ENCODE measurements at places on chromosomes 2 and 18.
A peak's percentile ranks its signal among the peaks of the same experiment; 100 is the strongest.

DNA sequence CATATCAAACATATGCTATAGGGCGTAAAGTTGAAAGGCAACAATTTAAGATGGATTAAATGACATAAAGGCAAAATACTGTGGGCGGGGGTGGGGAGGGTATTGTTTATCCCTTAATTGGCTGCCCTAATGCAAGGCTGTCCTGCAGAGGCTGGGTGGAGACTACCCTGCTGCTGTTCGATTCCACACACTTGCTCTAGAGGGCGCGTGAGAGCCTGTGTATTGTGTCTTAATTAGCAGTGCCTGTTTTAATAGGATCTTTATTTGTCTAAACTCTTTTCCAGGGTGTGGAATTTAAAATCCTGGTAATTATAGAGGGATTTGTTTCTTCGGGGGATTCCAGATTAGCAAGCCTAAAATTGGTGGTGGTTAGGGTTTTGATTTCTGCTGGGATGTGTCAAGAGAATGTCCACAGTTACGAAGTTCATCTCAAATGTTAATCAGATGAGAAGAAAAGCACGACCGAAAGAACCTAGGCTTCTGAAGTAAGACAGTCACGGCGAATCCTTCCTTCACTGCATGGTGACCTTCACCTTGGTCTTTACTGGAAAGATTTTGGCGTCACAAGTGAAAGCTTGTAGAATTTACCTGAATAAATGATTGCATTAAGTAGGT, 103.5 kb upstream of the MAP3K20 start:
- peak; percentile 76 for DNase-seq

- no peak for DNase-seq
Measured at GRCh38 chr2:25977768-25978167, 4.5 kb downstream of the KIF3C start.

- no peak for DNase-seq
Measured at GRCh38 chr2:72136933-72137497, 10.6 kb downstream of the CYP26B1 start.

GRCh38 chr2:204313256-204313655, 232.0 kb upstream of the PARD3B start:
- no peak for DNase-seq

DNA sequence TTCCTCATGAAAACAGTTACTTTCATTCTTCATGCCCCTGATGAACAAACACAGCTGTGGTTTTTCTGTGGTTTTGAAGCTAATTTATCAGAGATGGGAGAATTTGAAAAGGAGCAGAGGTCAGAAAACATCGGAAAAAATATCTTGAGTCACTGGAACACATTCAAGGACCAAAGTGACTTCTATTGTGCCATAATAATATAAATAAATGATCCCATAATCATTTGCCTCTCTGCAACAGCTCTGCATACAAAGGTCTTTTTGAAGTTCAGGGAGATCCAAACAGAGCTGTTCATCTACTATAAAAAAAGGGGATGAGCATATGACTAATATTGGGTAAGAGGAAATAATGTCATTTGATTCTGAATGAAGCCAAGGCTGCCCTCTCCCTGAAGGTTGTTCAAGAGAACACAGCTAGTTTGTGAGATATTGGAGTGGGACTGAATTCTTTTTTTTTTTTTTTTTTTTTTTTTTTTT, 201.3 kb upstream of the GALNT5 start:
- no peak for DNase-seq

- no peak for DNase-seq
Measured at GRCh38 chr2:209367075-209367747, 56.6 kb upstream of the MAP2 start.

DNA sequence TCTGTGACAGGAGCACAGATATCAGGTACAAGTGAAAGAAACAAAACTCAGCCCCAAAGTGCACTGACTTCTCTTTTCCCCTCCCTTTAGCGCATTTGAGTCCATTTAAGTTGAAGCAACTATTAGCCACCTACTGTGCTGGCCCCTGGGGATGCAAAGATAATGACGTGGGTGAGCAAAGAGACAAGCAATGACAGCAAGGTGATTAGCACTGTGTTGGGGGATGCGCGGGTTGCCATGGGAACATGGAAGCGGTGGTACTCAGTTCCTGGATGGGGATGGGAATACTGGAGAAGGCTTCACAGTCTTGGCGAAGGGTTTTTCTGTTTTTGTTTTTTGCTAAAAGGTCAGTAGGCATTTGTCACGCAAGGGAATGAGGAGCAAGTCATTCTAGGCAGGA, 205.8 kb downstream of the LDLRAD4 start:
- DNase-seq: no peak

DNA sequence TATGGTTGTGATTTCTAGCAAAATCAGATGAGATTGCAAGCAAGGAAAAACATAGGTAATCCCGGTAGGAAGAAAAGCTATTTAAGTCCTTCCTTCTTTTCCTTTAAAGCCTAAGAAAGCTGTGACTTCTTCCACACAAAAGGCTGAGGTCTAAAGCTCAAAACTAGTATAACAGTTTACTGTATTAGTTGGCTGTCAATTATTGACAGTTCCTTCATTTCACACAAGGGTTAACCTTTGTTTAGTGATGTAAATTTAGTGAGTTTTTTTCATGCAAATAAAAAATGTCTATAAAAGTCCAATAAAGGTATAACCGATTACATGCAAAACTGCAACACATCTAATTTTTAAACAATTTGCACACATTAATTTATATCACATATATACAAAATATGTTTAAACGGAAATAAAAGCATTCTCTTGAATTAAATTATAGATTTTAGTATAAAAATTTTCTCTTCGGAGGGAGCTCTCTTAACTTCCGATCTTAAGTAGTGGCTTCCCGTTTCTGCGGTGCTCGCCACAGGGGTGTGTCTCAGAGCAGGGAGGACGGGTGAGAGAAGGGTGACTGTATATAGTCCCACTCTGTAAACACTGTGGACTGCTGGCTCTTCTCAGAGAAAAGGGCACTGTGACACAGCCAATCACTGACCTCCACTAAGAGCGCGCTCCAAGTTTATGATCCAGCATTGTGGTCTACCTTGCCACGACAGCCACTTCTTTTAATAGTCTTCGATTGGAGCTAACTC, 33.4 kb downstream of the TTR start:
- no peak for DNase-seq

GRCh38 chr18:25247725-25248124, 104.2 kb downstream of the ZNF521 start:
- no peak for DNase-seq

- no peak for DNase-seq
Measured at GRCh38 chr2:235610696-235611257, 116.9 kb downstream of the AGAP1 start.

DNA sequence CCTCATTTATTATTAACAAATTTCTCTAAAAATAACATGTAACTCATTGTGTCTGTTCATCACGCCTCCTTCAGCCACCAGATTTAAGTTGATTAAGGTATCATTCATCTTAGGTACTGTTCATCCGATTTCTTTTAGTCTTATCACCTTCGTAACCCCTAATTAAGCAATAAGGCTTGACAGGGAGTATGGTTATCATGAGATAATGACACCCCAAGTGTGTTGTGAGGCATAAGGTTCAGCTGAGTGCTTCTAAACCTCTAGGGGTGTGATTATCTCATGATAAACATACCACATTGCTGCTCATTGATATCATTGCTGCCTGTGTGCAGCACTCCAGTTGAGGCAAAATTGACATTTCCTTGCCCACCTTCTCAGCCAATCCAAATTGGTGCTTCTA, 158.9 kb upstream of the BOD1L2 start:
- DNase-seq: no peak

DNA sequence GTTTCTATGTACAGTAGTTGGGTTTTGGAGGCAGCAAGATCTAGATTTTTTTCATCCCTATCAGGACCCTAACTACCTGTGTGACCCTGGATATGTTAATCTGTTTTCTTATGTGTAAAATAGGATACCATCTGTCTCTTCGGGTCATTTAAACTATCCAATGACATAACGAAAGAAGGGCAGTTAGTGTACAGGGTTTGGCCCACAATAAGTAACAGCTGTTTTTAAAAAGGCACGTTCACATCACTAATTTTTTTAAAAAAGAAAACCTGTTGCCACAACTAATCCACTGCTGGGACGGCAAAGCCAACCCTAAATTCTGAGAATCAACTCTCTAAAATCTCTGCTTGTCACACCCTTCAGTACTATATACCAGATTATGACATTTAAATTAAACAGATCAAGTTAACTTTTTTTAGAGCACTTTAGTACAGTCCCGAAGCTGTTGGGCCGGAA, 869 bp downstream of the USP40 start:
- DNase-seq: no peak

- no peak for DNase-seq
Measured at GRCh38 chr2:167423731-167424130, 535.5 kb downstream of the XIRP2 start.

- no peak for DNase-seq
Measured at GRCh38 chr2:98140210-98140609, 53.2 kb downstream of the VWA3B start.

DNA sequence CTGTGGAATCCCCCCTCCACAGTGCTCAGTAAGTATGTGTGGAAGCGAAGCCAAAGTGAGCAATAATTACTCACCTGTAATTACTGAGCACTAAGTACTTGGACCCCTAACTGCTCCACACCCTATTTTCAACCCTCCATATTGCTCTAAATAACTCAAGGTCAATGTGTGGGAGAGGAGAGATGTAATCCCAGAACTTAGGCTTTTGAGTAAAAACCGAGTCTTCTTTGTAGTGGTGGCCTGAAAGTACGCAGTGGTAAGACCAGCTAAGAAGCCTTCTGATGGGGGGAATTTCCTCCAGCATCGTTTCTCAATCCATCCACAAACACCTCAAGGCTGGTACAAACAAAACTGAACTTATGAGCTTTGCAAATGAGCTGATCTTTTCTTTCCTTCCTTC, 551.6 kb downstream of the ZEB2 start:
- DNase-seq: no peak

GRCh38 chr2:241730671-241731293, 3.6 kb upstream of the D2HGDH start:
- no peak for DNase-seq

DNA sequence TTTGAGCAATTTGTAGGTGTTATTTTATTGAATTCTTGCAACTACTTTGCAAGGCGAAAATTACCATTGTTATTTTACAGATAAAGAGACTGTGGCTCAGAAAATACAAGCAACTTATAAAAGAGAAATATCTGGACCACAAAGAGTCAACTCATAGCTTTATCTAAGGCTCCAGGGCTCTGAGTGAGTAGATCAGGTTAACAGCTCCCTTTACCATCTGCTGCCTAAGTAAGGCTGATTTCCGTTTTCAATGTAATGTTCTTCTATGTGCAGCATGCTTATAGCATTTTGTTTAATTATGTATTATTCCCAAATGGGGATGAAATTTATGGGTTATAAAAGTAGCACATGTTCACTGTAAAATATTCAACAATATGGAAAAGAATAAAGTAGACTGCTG, 299.1 kb upstream of the TNP1 start:
- DNase-seq: no peak

DNA sequence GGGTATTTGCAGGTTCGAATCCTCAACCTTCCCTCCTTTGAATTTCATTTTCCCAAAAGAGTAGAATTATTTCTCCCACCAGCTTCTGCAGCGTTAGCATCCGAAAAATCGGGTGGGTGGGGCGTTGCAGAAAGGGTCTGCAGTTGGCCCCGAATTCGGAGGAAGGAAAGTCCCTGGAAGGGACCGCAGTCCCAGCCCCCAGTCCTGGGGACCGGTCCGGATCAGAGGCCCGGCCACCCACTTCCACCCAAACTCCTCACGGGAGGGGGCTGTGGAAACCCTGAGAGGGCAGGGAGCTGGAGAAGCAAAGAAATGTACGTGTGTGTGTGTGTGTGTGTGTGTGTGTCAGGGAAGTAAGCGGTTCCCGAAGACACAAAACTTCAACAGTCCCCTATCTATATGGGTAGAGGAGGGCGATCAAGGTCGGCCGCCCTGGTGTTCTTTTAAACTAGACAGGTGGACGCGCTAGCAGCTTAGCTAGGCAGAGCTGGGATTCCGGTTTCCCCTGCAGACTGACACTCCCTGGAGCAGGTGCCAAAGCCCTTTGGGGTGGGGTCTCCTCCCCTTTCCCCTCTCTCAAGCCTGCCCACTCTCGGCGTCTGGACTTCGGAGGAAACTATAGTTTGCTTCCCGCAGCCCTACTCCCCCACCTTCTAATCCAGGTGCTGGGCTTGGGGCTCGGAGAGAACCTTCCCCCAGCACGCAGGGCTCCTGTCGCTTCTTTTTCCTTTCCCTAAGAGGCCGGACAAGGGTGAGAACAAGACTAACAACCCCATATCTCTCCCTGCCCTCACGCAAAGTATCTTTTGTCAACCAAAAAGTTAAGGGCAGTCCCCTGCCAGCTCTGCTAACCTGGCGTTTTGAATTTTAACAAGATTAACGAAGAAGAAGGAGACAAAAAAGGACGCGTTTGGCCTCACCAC, 4.8 kb upstream of the ONECUT2 start:
- peak; percentile 5 for DNase-seq

DNA sequence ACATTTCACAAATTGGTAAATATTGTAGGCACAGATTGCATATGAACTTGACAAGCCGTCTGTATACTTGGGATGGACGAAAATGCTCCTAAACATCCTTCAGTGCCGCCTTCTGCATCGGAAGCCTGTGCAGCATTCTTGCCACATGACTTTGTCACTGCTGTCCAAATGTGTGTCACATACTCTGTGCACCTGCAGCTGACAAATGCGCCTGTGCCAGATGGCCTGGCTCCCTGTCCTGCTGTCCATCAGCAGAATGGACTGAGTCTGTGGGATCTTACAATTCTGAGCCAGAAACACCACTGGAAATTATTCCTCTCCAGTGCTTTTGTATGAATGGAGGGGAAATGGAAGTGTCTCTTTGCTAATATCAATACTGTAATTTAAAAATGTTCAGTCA, 89.9 kb downstream of the DCDC2C start:
- no peak for DNase-seq

- no peak for DNase-seq
Measured at GRCh38 chr2:84126084-84126483, 333.0 kb downstream of the SUCLG1 start.

- no peak for DNase-seq
Measured at GRCh38 chr2:241003369-241003768, 5.0 kb downstream of the SNED1 start.

GRCh38 chr2:233474308-233475160, 92.0 kb downstream of the USP40 start:
- no peak for DNase-seq

- DNase-seq: no peak
Measured at GRCh38 chr2:38182492-38183003, 106.6 kb upstream of the CYP1B1 start.

DNA sequence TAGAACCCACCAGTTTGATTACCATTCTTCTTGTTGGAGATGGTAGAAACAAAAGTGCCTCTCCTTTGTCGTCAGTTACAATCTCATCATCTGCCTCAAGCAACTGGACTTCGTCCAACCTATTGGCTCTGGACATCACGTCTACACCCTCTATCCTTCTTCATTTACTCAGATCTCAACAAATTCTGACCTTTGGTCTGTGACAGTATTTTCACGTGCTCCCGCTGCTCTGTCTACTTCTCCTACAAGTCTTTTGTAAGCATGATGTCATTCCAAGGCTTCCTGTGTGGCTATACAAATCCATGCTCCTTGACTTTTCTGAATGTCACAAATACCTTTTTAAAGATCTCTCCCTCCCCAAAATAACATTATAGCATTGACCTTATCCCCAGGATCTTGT, 43.0 kb upstream of the PID1 start:
- DNase-seq: no peak

Data from Karpas-422 (cell line).